ENCODE measurements at places on chromosomes 2 and 18. TPM values are rescaled to one million over a fixed set of nuclear protein-coding genes. Genes with fewer than 3 reads are reported as not detected.

DNA sequence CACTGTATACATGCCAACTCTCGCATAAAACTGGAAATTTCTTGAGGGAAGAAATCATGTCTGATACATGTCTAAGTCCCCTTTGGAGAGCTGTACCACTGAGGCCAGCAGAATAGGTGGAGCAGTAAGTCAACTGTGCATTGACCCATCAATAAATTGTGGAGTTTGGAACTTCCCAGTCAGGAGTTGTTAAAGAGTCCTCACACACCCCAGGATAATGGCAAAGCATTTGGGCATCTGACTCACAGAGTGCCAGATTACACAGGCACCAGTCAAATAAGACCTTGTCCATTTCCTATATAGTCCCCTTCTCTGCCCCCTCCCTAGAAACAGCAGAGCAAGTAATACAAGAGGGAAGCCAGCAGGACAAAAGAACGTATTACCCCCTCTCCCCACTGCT lies 10.4 kb downstream of the VSNL1 start:
- no peak for DNase-seq

Gene ABHD1
- 0.21 TPM for polyA plus RNA-seq

Gene SCG2
- not detected for polyA plus RNA-seq

Gene GPR155
- 1.1 TPM for polyA plus RNA-seq

GRCh38 chr2:40373111-40373510 lies 78.8 kb downstream of the SLC8A1 start:
- DNase-seq, result no peak

DNA sequence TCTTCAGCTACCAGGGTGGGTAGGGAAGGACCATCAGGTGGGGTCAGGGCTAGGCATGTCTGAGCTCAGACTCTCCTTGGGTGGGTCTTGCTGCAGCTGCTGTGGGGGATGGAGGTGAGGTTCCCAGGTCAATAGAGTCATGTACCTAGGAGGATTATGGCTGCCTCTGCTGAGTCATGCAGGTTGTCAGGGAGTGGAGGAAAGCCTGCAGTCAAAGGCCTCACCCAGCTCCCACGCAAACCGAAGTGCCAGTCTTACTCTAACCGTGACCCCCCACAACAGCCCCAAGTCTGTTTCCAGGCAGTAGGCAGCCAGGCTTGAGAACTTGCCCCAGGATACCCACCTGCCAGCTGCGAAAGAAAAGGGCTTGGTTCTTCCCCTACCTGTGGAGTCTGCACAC lies 113.6 kb upstream of the GALNT5 start:
- no peak for DNase-seq

Gene LYG2
- 0.51 TPM for polyA plus RNA-seq

Gene LHCGR
- not detected for polyA plus RNA-seq

Gene FABP1
- not detected for polyA plus RNA-seq

GRCh38 chr2:169815849-169816248 lies 8.9 kb downstream of the METTL5 start:
- no peak for DNase-seq

GRCh38 chr2:148646231-148646559 lies 1.6 kb downstream of the EPC2 start:
- no peak for DNase-seq

GRCh38 chr2:143603035-143603655 lies 473.9 kb downstream of the ARHGAP15 start:
- no peak for DNase-seq

Gene RGPD3
- 0.09 TPM for polyA plus RNA-seq

- no peak for DNase-seq
Observed at GRCh38 chr2:194260185-194260584, 1396.8 kb upstream of the SLC39A10 start.

Gene PTPRM
- 0.19 TPM for polyA plus RNA-seq

Gene CROCC2
- polyA plus RNA-seq, result not detected

DNA sequence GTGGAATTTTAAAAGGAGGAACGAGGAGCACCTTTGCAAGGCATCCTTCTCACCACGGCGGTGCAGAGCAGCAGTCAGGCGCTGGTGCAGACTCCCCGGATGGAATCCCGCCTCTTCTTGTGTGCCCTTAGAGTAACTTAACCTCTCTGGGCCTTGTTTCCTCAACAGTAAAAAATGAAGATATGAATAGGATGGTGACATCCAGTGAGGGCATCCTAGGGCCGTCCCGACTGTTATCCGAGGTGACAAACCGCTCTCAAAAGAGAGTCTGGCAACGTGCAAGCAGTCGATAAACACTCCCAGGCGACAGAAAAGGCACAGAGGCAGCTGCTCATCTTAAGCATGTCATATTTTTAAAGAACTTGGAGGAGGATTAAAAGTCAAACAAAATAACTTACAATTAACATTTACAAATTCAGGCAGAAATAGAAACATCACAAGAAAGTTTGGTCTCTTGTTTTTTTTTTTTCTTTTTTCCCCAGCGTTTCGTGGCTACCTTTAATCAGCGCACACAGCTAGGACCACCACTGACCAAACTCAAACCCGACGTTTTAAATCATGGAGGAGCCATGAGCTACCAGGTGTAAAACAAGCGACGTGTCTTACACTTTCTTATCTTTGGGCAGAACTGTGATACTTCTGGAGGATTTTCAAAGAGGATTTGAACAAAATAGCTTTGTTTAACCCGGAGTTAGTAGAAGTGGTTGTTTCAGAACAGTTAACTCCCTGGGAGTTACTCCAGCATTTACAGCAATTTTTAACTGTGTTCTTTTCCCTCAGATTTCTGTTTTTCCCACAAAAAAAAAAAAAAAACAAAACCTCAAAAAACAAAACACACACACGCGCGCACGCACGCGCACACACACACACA lies 2.1 kb downstream of the MBP start:
- DNase-seq, result no peak

- no peak for DNase-seq
Observed at GRCh38 chr18:26493021-26493420, 55.3 kb downstream of the KCTD1 start.

GRCh38 chr2:603427-603826 lies 73.8 kb downstream of the TMEM18 start:
- DNase-seq, result no peak

GRCh38 chr18:67068608-67069007 lies 447.9 kb downstream of the DSEL start:
- DNase-seq, result no peak

DNA sequence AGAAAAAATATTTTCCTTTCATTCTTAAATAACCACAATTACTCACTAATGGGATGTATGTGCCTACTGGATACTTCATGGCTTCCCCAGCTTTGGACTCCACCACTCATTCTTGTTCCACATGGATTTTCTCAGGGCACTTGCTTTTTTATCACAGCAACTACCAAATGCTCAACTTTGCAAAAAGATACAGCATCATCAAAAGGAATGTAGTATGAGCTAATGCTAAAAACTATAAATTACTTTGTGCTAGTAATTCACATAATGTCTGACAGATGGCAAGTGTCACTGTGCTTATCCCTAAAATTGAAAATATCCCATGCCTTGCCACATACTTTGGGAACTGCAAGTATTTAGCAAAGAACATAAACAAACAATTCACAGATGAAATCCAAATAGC lies 130.4 kb upstream of the ZFP36L2 start:
- DNase-seq, result no peak

- no peak for DNase-seq
Observed at GRCh38 chr2:46065152-46065551, 232.1 kb upstream of the EPAS1 start.

- DNase-seq, result no peak
Observed at GRCh38 chr2:113342650-113343049, 63.9 kb upstream of the PAX8 start.

- no peak for DNase-seq
Observed at GRCh38 chr2:147688242-147688641, 156.6 kb upstream of the ACVR2A start.

Gene HOXD1
- not detected for polyA plus RNA-seq

GRCh38 chr2:201116959-201117734 lies 1.2 kb downstream of the CFLAR start:
- no peak for DNase-seq

GRCh38 chr2:163717515-163717914 lies 18.3 kb downstream of the FIGN start:
- DNase-seq, result no peak

DNA sequence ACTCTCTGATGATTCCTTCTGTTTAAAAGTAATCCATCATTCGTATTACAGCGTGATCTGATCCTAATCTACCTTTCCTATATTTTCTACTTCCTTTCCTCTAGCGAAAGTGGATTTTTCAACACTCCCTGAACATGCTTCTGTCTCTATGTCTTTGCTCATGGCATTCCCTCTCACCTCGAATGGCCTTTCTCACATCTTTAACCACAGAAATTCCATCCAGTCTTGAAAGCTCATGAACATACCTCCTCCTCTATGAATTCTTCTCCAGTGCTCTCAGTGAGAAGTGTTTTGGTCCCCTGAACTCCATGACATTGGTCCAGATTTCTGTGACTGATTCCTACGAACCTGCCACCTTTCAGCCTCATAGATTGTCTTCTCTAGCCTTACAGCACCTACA lies 323.2 kb downstream of the RAD51AP2 start:
- no peak for DNase-seq

Gene TFCP2L1
- polyA plus RNA-seq, result 0.09 TPM

DNA sequence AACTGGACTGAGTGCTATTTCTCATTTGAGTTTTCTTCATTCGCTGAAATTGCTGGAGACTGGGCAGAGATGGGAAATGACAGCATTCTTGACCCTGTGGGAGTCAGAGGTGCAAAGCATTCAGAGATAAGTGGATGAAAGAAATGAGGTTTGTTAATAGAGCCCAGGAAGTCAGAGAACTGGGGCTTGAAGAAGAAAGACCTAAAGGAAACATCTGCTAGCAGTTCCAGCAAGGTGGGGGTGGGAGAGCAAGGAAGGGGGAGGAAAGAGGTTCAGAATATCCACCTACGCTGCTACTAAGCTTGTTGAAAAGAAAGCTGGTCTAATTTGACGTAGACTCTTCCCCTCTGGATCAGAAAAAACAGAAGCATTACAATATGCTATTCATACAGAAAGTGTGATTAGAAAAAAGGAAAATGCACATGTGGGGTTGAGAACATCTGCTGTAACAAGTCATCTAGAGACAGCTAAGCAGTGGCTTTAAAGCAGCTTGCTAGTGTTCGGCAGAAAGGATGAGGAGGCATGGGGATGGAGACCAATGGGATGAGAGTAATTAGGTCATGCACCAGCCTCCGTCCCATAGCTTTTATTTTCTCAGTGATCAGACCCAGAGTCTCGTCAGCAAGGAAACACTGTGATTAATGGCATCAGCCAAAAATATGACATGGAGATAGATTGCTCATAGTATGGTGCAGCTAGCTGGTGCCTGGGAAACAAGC lies 29.7 kb downstream of the NAB1 start:
- peak; percentile 86 for DNase-seq

DNA sequence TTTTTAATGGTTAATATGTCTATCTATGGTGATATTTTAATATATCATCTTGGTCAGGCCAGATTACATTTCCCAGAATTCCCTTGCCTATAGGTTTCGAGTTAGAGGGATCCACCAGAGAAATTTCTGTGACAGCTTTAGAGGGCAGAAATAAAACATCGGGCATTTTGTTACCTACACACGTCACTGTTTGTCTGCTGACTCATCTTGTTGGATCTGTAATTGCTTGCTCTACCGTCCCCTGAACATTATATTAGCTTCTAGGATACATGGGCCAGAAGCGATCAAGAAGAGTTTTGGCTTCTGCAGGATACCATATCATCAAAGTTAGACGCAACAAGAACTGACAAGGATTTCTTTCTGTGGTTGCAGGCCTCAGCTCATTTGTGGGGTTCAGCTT lies 795.8 kb upstream of the GCFC2 start:
- no peak for DNase-seq

GRCh38 chr2:145095641-145096435 lies 575.9 kb upstream of the ZEB2 start:
- DNase-seq, result no peak
